Glutamatergic neuron (in vitro differentiated cells): ENCODE measurements at places on chromosomes 7 and 10. TPM values are rescaled to one million over a fixed set of nuclear protein-coding genes. Genes with fewer than 3 reads are reported as not detected.

Gene AFAP1L2
- 1.9 TPM for total RNA-seq

DNA sequence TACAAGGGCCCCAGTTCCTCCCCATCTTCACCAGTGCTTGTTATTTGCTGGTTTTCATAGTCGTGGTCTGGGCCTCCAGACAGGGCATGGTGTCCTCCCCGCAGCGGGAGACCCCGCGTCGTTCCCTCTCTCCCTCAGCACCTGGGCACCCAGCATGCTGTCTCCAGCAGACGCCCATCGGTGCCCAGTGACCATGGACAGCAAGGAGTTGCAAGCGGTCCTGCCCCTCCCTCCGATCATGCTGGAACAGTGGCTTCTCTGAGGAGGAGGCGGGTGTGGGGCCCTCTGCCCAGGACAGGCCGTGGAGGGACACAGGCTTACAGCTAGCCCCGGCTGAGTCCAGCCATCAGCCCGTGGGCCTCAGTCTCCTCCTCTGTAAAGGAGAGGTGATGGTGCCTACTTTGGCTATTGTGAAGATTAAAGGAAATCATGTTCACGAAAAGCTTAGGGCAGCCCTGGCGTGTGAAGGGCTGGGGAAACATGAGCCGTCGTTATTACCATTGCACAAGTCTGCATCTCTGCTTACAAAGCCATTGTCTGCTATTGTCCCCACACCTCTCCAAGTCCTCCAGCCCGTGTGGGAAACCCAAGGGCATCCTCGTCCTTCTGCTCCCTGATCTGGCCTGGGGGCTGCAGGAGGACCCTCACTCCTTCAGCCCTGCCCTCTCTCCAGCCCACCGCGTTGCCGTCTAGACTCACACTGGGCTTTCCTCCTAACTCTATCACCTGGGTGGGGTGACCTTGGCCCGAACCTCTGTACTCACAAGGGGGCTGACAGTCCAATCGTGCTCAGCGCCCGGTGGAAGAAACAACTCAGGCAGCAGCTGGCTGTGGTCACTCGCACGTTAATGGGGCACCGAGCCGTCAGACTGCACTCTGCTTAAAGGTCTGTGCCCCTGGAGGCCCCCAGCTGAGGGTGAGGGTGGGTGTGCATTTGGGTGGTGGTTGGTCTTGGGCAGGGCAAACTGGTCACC lies 29.9 kb downstream of the EN2 start:
- H3K27me3 ChIP-seq: peaks cover 12% of the 10 kb centered on the region

- DNase-seq: no peak
- H3K27me3 ChIP-seq: peaks cover 9% of the 10 kb centered on the region
- no peaks in the 10 kb centered on the region for H3K36me3 ChIP-seq
These were observed 146.9 kb upstream of the ZMIZ1 start for GRCh38 chr10:78921895-78922294.

- no peaks in the 10 kb centered on the region for H3K36me3 ChIP-seq
- peak overlapping the region; percentile 99 for H3K27ac ChIP-seq
- H3K27me3 ChIP-seq: peaks cover 9% of the 10 kb centered on the region
- H3K4me3 ChIP-seq: peak overlapping the region; percentile 94
- H3K4me1 ChIP-seq: peaks cover 25% of the 10 kb centered on the region
These were observed 894 bp downstream of the ATXN7L1 start for GRCh38 chr7:105875505-105875904.

GRCh38 chr7:139339698-139340036 lies 1.5 kb upstream of the FMC1 start:
- peaks cover 4% of the 10 kb centered on the region for H3K4me1 ChIP-seq
- H3K4me3 ChIP-seq: peak overlapping the region; percentile 96
- peak overlapping the region; percentile 100 for H3K27ac ChIP-seq
- no peak for DNase-seq
- peaks cover 9% of the 10 kb centered on the region for H3K36me3 ChIP-seq

GRCh38 chr10:102580230-102580629 lies 64.0 kb upstream of the TRIM8 start:
- no peaks in the 10 kb centered on the region for H3K27me3 ChIP-seq
- peak overlapping the region; percentile 2 for H3K27ac ChIP-seq
- no peaks in the 10 kb centered on the region for H3K36me3 ChIP-seq
- peaks cover 19% of the 10 kb centered on the region for H3K4me1 ChIP-seq
- peak overlapping the region; percentile 47 for H3K4me3 ChIP-seq

Gene SEMA4G
- 46.9 TPM for total RNA-seq

Gene RPEL1
- total RNA-seq: not detected

DNA sequence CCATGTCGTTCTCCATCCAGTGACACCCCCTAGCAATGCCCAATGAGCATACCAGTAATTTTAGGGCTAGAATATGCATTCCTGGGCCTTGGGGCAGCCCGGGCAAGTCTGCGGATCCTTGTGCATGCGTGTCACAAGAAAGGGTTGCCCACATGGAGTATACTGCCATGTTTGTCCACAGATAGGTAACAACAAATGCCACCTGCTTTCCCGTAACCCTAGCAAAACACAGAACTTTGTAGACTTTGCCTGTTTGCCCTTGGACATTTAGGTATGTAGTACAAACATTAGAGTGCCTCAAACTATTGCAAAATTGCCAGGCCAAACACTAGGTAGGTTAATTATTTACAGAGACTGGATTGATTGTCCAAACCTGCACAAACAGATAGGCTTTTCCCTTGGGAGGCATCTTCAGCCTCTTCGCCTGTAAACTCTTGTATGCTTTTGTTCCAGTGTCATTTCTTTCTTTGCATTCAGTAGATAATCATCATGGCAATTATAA lies 117.0 kb downstream of the ADCY1 start:
- H3K36me3 ChIP-seq: no peaks in the 10 kb centered on the region
- H3K4me3 ChIP-seq: no peak overlapping the region

- H3K27ac ChIP-seq: no peak overlapping the region
- no peaks in the 10 kb centered on the region for H3K4me1 ChIP-seq
- DNase-seq: no peak
- H3K36me3 ChIP-seq: no peaks in the 10 kb centered on the region
- H3K27me3 ChIP-seq: no peaks in the 10 kb centered on the region
These were observed 19.4 kb downstream of the NRAP start for GRCh38 chr10:113644185-113645120.
